EL (cell line): ENCODE measurements at places on chromosomes 2 and 18.

- DNase-seq: no peak
Observed at GRCh38 chr2:51448911-51449310, 417.0 kb upstream of the NRXN1 start.

GRCh38 chr18:23900994-23901393, 113.6 kb upstream of the TTC39C start:
- DNase-seq: no peak

DNA sequence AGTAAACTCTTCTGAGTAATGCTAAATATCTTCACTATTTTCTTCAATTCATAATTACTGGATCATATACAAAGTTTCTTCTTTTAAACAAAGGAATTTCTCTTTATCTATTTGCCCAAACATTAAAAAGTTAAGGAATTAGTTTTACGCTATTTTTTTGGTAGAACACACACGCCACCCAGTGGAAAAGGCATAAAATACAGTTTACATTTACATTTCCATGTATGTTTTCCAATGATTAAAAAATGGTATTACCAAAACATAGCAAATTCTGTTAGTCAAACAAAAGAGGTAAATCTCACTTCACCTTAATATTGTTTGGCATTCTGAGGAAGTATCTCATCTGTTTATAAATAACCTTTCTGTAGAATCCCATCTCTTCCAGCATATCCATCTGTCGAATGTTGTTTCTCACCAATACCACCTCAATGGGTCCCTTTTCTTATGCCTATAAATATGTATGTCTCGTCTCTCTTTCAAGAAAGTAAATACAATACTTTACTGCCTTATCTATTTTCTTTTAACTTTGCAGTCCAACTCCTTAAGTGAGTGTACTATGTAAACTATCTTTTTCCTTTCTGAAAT, 7.2 kb downstream of the BOLL start:
- DNase-seq: peak; percentile 33

DNA sequence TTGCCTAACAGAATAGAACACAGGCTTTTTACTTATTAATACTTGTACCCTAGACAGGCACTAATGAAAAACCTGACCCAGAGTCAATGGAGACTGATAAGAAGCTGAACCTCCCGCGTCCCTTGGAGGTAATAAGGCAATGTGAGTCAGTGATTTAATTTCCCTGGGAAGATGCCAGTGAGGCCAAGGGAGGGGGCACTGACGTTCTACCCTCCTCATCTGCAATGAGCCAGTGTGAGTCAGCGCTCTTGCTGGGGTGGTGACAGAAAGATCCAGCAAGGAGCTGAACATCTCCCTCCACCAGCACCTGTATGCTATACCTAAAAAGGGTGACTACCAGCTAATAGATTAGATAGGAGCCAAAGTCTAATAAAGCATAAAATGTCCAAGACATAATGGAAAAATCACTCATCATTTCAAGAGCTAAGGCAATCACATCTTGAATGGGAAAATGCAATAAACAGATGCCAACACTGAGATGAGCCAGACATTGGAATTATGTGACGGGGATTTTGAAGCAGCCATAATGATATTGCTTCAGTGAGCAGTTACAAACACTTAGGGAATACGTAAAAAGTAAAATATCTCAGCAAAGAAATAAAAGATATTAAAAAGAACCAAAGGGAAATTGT, 116.9 kb downstream of the TPGS2 start:
- DNase-seq: peak; percentile 87

DNA sequence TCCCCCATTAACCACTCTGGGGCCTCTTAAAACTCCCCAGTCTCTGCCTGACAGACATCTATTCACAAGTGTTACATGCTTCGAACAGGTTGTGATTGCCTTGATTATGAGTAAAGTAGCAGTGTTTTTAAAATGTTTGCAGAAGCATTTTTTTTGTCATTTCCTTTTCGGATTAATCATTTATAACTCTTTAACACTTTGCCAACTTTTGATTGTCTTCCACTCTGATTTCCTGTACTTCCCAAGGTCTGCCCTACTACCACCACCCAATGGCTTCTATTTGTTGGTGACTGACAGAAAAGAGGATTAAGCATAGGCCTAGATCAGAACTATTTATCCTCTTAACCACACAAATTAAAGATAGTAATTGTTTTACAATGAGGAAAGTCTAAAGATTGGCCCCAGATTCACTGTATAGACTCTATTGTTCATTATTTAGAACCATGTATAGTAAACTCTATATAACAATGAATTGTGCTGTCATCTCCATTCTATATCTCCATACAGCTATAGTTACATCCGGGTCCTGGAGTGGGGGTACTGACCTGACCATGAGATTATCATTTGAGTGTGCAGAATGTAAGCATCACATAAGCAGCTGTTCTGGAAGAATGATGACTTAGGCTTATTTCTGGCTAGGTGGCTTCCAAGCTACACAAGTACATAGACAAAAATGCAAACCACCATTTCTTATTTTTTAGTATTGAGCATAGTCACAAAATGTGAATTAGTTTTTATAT, 110.3 kb upstream of the RBMS1 start:
- DNase-seq: no peak

DNA sequence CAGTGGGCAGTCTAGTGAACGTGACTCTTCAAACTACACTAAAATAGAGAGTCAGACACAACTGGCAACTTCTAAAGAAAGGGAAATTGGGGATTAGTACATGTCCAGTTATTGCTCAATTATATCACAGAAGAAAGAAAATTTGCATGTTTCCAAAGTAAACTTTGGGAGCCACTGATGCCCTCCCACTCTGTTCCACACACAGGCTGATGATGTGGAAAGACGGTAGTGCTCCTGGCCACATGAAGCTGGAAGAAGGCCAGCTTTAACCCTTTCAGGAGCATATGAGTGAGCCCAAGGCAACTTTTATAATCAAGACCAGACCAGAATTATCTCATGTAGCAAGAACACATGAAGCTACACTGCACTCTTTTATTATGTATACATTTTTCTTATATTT, 141.0 kb downstream of the NR4A2 start:
- DNase-seq: no peak

GRCh38 chr2:120929829-120930228, 194.2 kb downstream of the GLI2 start:
- peak; percentile 67 for DNase-seq

GRCh38 chr2:151716721-151717120, 17.6 kb downstream of the NEB start:
- peak; percentile 15 for DNase-seq

DNA sequence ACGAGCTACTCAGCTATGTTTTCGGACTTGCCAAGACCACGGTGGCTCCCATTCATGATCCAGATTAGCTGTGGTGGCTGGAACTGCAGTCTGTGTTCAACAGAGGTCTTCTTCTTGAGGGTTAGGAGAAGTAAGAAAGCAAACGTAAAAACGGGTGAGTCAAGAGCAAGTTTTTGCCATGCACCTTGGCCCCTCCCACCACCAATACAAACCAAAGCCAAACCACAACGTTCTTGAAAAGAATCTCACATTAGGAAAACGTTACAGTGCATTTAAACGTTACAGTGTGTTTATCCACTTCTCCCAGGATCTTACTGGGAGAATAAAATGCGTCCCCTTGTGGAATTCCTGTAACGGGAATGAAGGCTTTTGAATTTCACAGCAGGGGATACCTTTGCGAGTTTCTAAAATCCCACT, 725 bp downstream of the FBXO48 start:
- peak; percentile 65 for DNase-seq

DNA sequence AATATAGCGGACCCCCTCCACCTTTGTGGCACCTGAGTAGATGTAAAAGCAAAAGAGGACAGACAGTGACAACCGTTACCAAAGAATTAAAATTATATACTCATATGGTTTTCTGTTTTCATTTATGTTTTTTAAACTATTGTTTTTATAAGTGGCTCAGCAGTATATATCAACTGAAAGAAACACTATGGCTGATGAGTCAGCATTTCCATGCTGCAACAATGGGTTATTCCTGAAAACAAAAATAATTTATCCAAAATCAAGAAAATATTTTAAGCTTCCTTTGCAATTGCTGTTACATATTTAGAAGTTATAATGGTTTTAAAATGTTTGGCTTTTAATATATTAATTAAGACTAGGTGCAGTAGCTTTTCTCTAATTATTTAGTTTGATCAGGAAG, 17.7 kb downstream of the MRPS9 start:
- DNase-seq: no peak

- no peak for DNase-seq
Observed at GRCh38 chr2:103875131-103875530, 978.8 kb upstream of the POU3F3 start.

- DNase-seq: peak; percentile 2
Observed at GRCh38 chr2:102619414-102620319, at the start of gene SLC9A2. TSS of gene SLC9A2 (plus strand) at chr2:102619553. CDS start at chr2:102619849, 296 bp downstream.

- peak; percentile 66 for DNase-seq
Observed at GRCh38 chr18:7221424-7222155, 9.3 kb upstream of the LRRC30 start.

- no peak for DNase-seq
Observed at GRCh38 chr2:140178234-140178633, 1398.0 kb upstream of the NXPH2 start.

DNA sequence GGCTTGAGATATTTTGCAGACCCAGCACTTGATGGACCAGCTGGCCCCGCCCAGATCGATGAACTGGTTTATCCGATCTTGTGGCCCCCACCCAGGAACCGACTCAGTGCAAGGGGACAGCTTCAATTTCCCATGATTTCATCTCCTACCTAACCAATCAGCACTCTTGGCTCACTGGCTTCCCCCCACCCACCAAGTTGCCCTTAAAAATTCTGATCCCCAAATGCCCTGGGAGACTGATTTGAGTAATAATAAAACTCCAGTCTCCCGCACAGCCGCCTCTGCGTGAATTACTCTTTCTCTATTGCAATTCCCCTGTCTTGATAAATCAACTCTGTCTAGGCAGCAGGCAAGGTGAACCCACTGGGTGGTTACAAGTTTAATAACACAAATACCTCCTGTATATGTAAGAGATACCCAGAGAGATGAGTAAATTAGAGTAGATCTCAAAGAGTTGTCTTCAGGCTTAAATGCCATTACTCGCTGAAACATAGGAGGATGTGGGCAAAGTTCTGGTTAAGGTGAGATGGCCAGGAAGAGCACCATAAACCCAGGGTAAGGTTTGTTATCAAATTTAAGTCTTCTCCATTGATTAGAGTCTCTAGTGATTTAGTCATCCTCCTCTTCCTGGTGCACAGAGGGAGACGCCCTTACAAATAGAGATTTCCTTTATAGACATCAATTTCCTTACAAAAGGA, 222.8 kb downstream of the ARL4C start:
- no peak for DNase-seq

GRCh38 chr2:98828369-98828744, 97.4 kb upstream of the MGAT4A start:
- no peak for DNase-seq

GRCh38 chr2:234494361-234495250, 2.3 kb downstream of the ARL4C start:
- DNase-seq: peak; percentile 30

DNA sequence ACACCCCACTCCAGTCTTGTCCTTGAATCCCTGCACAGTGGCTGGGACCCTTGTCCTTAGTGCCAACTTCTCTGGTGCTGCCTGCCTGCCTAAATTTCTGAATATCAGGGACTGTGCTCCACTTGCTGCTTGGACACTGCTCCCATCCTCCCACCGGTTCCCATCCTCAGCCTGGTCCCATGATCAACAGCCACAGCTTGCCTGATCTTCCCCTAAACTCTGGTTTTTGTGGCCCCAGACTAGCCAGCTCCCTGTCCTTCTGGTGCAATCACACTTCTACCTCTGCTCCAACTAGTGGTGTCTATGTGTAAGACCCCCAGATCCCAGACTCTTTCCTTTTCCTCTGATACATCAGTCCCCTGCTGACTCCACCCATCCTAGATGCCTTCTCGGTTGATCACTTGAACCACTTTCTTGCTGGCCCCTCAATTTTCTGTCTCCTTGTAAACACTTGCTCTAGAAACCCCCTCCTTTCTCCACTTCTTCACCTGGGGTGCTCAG, 37.2 kb upstream of the POLE4 start:
- no peak for DNase-seq

DNA sequence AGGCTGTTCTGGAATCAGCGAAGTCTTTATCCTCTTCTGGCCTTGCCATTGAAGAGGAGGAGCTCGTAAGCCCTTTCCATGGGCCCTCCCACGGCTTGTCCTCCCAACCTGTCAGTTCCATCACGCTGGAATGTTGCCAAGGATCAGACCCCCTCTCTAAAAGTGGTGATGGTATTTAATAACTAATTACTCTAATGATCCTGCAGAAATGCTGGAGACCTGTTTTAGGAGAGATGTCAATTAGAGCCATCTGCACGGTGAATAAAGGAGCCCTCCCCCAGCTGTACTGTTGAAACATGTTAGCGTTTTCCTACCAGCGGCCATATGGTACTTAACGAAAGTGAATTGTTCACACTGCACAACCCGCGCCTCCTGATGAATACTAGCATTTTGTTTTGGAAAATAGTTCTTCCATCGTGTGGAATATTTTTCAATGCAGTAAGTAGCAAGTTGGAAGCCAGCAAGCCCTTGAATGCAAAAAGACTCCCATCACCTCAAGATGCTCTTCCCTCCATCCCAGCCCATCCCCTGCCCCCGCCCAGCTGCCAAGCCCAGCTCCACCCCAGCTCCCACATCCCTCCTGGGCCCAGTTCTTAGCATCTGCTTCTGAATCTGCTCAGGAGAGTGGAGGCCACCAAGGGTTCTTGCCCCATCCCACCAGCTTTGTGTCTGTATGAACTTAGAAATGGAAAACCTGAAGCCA, 145.4 kb downstream of the KLHL29 start:
- no peak for DNase-seq

GRCh38 chr2:156385242-156385641, 50.9 kb upstream of the GPD2 start:
- DNase-seq: no peak

DNA sequence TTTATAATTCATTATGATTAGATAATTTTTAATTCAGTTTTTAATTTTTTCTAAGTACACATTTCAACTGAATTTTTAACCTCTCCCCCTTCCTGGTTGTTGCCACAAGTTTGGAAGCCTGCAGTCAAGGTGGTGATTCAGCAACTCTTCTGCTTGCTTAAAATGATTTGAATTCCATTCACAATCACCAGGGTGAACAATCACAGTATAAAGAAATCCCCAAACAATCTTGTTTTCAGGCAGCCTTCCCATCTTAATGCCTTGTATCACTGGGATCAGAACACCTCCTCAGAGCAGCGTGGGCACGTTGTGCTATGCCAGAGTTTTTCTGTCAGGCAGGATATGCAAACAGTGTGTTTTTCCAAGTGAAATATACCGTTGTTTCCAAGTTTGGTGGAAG, 46.7 kb upstream of the BARD1 start:
- DNase-seq: peak; percentile 44

- DNase-seq: no peak
Observed at GRCh38 chr2:160005908-160006307, 56.5 kb downstream of the PLA2R1 start.

DNA sequence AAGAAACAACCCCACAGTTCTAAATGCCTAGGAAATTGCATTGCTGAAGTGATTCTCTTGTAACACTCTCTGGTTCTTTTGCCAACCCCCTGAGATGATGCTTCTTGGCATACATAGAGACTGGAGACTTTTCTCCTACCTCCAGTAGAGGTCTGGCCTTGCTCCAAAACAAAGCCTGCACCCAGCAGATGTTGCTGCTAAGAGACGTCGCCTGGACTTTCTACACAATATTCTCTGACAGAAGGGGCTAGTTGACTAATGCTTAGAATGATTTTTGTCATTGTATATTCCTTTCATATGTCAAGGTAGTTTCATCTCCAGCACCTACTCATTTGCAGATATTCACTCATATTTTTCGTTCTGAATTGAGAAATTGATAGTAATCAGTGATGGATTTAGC, 24.6 kb downstream of the SOWAHC start:
- DNase-seq: no peak

- peak; percentile 96 for DNase-seq
Observed at GRCh38 chr2:217370391-217370790, 510.5 kb upstream of the TNP1 start.
